ENCODE measurements at places on chromosomes 11 and 22.

GRCh38 chr11:126115127-126115495, 52.4 kb upstream of the CDON start:
- DNase-seq = no peak

- no peak for DNase-seq
These were observed 38.6 kb downstream of the TMEM135 start for GRCh38 chr11:87076260-87076783.

GRCh38 chr11:2781408-2782274, 81.8 kb upstream of the KCNQ1OT1 start:
- no peak for DNase-seq

GRCh38 chr11:130118636-130119387, 40.8 kb upstream of the ST14 start:
- no peak for DNase-seq

DNA sequence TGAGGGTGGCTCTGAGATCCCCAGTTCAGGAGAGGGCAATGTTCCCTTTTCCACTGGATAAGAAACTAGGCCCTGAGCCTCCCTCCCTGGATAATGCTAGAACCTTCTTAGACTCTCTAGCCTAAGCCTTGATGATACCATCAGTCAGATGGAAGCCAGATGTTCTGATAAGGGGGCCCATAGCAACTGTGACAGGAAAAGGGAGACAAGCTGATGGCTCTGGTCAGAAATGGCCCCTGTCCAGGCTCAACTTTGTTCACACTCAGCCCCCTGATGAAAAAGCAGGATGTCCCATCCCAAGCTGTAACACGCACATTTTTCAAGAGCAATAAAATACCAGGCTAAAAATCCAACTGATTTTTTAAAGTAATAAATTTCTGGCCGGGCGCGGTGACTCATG, 7.2 kb upstream of the OAF start:
- DNase-seq = no peak

DNA sequence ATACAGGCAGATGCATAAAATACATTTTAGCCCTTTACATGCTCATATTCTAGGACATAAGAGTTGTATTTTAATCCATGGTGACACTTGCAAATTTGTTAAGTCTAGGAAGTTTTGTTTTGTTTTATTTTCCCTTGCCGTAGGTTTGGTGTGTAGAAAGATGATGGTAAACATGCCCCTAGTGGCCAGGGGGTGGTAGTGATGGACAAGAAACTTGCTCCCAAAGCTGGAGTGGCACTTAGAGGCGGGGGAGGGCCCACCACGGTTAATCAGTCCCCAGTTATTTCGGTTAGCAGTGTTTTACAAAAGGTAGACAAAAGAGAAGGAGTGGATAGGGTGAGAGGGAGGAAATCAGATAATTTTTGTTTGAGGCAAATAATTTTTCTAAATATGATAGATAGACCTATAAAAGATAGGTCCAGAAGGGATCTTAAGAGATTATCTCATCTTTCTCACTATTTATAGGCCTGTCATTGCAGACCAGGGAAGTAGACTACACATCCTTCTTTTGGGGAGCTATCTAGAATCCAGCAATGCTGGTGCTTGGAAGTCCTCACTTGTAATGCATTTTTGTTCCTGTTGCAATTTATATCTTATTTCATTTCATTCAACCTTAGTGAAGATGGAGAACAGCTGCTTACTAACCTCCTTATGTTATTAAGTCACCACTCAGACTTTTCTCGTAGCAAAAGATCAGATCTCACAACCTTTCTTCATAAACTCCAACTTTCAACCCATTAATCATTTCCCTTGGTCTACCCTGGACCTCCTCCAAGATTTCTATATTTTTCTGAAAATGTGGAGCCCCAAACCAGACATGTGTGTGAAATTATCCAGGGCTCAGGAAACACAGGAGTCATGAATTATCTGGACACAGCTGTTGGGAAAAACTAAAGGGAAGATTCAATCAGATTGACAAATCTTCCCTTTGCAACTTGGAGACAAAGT, 5.9 kb upstream of the BDNF start:
- no peak for DNase-seq

DNA sequence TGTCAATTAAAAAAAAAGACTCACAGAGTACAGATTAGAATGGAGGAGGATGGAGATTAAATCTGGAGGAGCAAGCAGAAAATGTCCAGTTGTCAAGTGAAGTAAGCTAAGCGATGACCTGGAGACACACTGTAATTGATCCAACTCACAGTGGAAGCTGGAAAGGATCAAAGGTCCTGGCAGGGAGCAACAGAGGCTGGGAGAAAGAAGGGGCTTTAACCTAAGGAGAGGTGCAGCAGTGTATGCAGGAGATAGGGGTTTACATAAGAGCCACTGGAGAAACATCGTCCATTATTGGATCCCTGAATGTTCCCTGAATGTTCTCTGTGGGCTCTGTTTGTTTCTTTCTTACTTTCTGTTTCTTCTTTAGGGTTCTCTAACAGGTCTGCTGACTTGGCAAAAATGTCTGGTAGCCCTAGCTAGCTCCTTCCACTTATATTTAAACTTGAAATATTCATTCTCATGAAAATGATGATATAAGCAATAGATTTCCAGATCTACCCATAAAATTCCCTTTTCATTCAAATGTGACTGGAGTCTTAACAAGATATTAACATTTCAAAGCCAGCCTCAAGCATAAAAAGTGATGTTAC, 30.1 kb upstream of the CAT start:
- DNase-seq = no peak

GRCh38 chr11:125154378-125155099, 10.0 kb upstream of the PKNOX2 start:
- DNase-seq = no peak

GRCh38 chr11:13899603-13900002, 62.9 kb upstream of the SPON1 start:
- DNase-seq = no peak

DNA sequence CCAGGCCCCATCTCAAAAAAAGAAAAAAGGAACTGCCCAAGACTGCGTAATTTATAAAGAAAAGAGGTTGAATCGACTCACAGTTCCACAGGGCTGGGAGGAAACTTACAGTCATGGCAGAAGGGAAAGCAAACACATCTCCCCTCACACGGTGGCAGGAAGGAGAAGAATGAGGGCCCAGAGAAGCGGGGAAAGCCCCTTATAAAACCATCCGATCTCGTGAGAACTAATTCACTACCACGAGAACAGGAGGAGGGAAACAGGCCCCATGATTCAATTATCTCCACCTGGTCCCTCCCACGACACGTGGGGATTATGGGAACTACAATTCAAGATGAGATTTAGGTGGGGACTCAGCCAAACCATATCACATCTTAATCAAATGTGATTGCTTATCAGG, 82.2 kb downstream of the BUD13 start:
- DNase-seq = no peak

DNA sequence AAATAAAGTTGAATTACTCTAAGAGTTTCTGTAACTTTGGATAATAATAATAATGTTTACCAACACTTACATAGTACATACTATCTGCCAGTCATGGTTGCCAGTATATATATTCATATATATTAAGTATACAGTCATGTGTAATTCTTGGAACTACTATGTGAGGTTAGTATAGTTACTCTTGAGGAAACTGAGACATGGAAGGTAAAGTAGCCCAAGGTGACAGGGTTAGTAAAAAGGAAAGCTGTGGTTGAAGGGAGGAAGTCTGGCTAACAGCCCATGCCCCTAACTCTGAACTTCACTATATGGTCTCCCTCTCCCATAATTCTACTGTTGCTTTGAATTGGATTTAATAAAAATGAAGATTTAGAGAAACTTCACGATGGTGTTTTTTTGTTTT, 24.9 kb downstream of the FDX1 start:
- DNase-seq = no peak

DNA sequence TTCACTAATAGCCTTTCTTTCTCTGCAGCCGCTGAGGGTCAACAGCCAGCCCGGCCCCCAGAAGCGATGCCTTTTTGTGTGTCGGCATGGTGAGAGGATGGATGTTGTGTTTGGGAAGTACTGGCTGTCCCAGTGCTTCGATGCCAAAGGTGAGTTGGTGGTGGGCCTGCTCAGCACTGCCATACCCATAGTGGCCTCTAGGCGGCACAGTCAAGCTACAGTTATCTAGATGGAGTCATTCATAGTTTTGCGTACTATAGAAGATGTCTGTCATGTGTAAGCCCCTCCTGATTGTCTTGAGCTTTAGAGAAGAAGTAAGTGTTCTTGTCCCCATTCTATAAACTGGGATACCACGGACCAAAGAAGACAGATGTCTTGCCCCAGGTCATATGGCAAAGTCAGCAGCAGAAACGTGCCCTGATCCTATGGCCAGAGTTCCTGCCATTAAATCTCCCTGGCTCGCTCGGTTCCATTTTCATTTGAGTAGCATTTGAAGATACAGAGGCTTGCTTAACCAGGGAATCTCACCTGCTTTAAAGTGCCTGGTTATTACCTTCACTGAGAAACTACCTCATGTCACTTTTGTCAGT, 42.1 kb upstream of the CRTAM start:
- no peak for DNase-seq

- no peak for DNase-seq
These were observed 433.3 kb downstream of the BUD13 start for GRCh38 chr11:116339306-116340098.

- DNase-seq = no peak
These were observed 42.7 kb downstream of the NECTIN1 start for GRCh38 chr11:119686177-119686882.

- no peak for DNase-seq
These were observed 5.4 kb downstream of the ATXN10 start for GRCh38 chr22:45677063-45677462.

DNA sequence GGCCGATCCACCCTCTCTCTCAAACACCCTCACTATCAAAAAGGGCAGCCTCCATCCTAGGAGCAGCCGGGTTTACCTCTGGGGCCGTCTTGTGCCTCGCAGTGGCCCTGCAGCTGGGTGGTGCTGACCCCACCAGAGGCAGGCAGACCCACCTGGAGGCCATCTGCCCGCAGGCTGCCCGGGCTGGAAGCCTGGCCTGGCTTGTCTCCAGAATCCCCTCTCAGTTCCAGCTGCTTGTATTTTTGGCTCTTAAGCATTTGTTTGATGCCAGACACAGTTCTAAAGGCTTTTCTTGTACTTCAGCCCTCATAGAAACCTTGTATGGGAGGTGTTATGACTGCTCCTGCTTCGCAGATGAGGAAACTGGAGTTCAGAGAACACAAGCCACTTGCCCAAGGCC, 4.2 kb upstream of the NFAM1 start:
- no peak for DNase-seq

- no peak for DNase-seq
These were observed 10.8 kb downstream of the ST3GAL4 start for GRCh38 chr11:126366064-126366822.

DNA sequence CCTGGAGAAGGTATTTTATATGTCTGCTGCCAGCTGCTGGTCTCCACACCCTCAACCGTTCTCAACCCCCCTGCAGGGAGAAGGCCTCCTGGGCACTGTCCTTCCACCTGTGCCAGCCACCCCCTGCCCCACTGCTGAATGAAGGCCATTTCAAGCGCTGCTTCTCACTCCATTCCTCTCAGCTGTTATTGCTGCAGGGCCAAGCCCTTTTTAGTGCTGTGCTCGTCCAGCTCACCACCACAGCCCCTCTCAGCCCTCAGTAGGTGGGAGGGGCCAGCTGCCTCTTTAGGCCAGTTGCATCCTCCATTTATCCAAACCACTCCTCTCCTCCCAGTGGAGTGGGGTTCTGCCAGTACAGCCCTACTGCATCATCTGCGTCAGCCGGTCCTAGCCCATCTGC, 1.8 kb upstream of the WBP2NL start:
- no peak for DNase-seq

- DNase-seq = no peak
These were observed 3.0 kb downstream of the OR8D4 start for GRCh38 chr11:123904932-123905331.

DNA sequence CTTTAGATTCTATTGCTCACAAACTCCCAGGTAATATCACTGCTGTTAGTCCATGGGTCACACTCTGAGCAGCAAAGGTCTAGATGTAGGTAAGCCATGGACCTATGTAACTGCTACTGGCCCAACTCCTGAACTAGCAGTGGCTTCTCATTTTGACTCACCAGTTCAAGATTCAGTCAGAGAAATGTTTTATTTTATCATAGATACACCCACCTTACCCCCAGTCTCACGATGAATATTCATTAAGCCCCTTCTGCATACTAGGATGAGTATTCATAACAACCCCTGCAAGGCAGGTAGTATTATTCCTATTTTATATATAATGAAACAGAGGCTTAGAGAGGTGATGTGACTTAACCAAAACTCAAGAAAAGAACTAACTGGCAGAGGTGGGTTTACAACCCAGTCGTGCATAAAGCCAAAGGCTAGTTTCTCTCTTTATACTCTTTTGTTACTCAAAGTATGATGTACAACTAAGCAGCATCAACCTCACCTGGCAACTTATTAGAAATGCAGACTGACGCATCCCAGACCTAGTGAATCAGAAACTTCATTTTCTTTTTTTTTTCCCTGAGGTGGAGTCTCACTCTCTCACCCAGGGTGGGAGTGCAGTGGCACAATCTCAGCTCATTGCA, 957.6 kb upstream of the CCDC90B start:
- DNase-seq = no peak

GRCh38 chr22:49199224-49199623, 628.4 kb downstream of the BRD1 start:
- no peak for DNase-seq

- DNase-seq = no peak
These were observed 10.6 kb upstream of the NNMT start for GRCh38 chr11:114285599-114285998.

DNA sequence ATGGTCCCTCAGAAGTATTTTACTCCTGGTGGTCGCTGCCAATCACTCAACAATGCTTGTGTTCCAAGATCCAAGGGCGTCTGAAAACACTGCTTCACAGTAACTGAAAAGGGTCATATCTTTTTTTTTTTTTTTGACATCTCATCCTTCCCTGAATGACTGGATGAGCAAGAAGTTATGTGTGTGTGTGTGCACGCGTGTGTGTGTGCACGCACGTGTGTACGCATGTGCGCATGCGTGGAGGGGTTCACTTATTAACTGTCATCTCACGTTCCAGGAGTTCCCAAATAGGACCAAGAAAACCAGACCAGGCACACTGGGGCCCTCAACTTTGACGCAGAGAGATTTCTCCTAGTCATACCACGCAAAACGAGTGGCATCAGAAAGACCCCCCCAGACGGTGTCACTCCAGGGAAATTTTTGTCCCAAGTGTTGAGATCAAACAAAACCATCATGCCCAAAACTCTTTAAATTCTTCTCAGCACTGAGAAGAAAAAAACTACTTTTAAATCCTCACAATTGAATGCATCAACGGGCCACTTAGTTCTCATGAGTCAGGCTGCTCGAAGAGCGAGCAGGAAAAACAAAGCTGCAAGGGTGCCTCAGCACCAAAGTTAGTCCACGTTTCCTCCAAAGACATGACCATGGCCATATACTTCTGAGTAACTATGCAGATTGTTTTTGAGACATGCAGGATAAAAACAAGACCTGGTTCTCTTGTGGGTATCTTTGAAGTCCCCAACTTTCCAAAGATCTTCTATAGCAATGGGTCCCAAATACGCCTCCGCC, 12.9 kb downstream of the MN1 start:
- no peak for DNase-seq

DNA sequence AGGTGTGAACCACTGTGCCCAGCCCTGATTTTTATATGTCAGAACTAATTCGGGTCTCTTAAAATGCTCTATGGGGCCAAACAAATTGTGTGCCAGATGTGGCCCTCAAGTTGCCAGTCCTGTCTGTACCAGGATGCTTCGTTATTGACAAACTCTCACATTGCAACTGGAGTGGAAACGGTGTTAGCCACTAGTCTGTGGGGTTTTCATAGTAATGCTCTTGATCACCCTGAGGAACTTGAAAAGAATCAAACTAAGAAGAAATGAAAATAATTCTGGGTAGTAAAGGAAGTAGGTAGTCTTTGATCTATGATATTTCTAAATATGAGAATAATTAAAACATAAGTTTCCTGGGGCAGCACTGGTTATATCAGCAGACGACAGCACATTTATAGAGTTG, 67.3 kb upstream of the ADSL start:
- DNase-seq = no peak
